ENCODE measurements at places on chromosomes 2 and 18. TPM values are rescaled to one million over a fixed set of nuclear protein-coding genes. Genes with fewer than 3 reads are reported as not detected.

- no peak for DNase-seq
Observed at GRCh38 chr2:129459881-129460280, 519.6 kb upstream of the RAB6C start.

GRCh38 chr2:158835431-158835830, 40.3 kb downstream of the DAPL1 start:
- DNase-seq = no peak

DNA sequence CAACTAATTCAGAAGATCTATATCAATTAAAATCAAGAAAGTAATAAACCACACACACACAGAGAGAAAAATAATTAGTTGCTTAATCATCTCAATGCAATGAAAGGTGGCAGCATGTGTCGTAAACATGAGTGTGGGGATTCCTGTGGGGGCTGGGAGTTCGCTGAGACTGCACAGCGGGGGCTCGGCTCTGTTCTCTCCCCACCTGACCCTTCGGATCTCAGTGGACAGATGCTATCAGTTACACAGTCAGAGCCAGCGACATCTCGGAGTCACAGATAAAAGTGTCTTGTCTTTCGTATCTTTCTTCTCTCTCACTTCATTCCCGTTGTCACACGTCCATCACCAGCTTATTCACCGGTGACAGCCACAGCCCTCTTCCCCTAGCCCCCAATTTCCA, 37.1 kb downstream of the COLEC12 start:
- DNase-seq = no peak

- no peak for DNase-seq
Observed at GRCh38 chr2:98561902-98562695, 46.2 kb downstream of the COA5 start.

GRCh38 chr2:31397094-31397493, 17.4 kb downstream of the XDH start:
- no peak for DNase-seq

GRCh38 chr2:219418155-219419011, at the start of gene DES:
TSS of gene DES (plus strand) at chr2:219418377. CDS start at chr2:219418463, 86 bp downstream.
- no peak for DNase-seq

DNA sequence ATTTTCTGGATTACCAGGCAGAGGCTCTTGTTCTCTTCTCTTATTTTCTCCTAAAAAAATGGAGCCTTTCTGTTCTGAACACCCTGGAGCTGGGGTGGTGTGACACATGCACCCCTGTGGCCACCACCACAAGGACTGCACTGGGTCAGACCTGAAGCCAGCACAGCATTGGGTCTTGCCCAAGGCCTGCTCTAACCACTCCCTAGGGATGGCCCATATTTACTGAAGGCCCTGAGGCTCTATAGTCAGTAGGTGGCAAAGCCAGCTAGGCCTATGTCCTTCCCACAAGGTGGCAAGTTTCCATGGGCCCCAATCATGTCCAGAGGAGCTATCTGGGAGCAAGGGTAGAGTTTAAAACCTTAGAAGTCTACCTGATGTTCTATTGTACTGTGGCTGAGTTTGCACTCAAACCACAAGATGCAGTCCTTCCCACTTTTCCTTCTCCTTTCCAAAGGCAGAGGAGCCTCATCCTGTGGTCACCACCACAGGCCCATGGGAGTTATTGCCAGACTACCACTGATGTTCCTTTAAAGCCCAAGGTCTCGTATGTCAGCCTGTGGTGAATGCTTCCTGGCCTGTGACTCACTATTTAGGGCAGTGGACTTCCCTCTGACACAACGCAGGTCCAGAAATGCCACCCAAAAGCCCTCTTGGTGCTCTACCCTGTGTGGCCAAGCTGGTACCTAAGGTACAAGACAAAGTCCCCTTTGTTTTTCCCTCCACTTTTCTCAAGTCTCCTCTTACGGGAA, 15.0 kb upstream of the FMNL2 start:
- DNase-seq = no peak

DNA sequence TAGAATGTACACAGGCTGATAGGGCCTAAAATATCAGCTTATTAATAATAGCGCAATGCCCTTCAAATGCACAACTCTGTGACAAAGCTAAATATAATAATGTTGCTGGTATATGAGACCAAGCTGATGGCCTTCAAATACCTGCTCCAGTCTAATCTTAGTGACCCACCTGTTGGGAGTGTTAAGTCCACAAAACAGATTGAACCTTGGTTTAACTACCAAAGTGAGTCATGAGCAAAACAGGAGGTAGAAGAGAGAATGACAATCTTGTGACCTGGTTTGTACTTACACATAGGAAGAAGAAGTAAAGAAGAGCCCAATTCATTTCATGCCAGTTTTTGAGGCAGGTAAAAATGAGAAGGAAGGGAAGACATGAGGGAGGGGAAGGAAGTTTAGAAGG, 295.0 kb downstream of the NR4A2 start:
- DNase-seq = no peak

DNA sequence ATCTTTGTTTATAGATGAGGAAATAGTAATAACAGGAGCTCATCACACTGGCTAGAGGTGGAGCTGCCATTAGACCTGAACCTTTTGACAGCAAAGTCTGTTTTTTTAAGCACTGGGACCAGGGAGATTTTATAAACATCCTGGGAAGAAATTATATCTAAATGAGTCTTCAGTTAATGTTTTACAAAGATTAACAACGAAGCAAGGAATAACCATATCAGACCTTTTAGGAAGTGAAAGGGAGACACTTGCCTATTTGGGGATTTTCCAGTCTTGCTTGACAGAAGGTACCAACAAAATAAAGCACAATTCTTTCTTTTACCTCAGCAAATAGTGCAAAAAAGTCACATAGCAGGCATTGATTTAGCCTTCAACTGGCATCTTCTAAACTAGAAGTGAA, 777.0 kb downstream of the CPS1 start:
- DNase-seq = no peak

GRCh38 chr18:59742325-59743111, 45.3 kb upstream of the CCBE1 start:
- no peak for DNase-seq

DNA sequence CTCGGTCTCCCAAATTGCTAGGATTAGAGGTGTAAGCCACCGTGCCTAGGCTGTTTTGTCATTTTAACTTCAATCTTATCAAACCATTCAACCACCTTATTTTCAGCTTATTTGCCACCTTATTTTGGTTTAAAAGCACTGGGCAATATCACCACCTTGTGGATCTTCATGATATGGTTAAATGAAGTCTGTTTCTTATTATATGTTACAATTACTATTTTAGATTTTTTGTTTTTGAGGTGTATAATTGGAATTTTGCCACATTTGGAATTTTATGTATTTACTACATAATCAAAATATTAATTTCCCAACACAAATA, 43.8 kb upstream of the SCN9A start:
- DNase-seq = peak; percentile 66

GRCh38 chr18:23583071-23583865, 3.0 kb downstream of the NPC1 start:
- no peak for DNase-seq

DNA sequence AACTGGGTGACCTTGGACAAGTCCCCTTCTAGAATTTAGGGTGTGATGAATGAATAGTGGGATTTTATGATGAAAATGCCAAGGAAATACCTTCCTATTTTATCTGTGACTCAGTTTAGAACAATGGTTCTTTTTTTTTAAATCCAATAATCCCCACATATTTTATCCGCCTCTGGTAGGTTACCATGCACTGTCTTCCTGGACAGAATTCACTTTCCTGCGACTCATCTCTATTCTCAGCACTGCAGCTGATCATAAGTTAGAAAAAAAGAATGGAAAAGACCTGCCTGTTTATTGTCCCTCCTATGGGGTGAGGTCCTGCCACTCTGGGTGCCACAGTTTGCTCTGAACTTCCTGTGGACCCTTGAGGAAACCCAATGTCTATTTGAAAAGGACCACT, 73.1 kb downstream of the IRS1 start:
- DNase-seq = no peak

DNA sequence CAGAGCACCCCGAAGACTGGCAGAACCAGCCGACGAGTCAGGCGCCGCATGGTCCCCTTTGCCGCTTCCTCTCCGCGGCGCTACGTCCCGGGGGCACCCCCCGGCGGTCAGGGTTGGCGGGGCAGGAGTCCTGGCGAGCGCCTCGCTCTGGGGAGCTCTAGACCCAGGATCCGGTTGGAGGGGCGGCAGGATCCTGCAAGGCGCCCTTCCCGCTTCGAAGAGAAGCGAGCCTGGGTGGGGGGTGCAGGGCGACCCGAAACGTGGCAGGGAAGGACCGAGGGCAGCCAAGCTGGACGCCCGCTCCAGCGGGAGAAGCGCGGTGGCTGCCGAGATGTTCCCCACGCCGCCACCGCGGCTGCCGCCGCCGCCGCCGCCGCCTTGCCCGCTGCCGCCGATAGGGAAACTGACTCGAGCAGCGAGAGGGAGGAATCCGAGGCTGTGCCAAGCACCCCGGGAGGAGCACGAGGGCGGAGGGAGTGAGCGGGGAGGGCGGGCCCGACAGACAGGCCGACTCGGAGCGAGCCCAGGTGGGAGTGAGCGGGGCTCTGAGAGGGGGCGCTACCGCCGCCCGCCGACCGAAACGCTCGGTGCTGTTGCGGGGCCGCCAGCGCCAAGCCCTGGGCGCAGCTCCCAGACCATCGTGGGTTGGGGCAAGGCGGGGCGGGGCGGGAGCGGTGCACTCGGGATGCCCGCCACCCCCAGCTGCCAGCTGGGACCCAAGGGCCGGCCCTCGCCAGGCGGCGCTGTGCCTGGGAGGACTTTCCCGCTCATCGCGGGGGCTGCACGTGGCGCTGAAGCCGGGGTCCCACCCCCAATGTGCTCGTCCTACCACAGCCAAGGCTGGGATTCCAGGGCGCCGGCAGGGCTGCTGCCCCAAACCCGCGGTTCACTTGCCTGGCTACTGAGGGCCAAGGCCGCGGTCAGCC, at the start of gene GALNT14:
Gene GALNT14 (minus strand): TSS at position 404 of the 926 bp plus-strand sequence. CDS start 354 bp downstream, at position 50.
- peak; percentile 73 for DNase-seq

The VPS4B gene
- 18.0 TPM for total RNA-seq

The HOXD1 gene
- not detected for total RNA-seq
